ENCODE measurements at places on chromosomes 1 and 21. TPM values are rescaled to one million over a fixed set of nuclear protein-coding genes. Genes with fewer than 3 reads are reported as not detected.

Gene SLC2A5
- total RNA-seq: 5.7 TPM

Gene FAAH
- total RNA-seq: 13.9 TPM

- no peak for DNase-seq
Observed at GRCh38 chr1:239123260-239123659, 263.1 kb upstream of the CHRM3 start.

Gene ASAP3
- total RNA-seq: 39.0 TPM

DNA sequence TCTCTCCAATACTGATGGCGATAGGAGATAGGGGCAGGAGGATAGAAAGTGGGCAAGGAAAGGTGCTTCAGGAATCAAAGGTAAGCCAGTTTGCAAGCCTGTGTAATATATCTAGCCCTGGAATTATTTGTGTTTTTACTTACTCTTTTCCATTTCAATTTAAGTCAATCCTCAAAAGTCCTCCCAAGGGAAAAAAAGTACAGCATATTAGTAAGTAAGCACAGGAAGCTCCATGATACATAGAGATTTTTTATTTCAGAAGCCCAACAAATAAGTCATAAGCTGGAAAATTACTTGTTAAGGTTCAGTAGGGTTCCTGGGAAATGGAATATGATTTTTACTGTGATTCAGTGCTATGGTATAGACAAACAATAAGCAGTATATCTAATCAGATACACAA is 337.7 kb upstream of the DUSP10 start:
- no peak for DNase-seq

- no peak for DNase-seq
Observed at GRCh38 chr1:109573785-109574184, 25.4 kb downstream of the GNAI3 start.

Gene MTARC2
- 6.3 TPM for total RNA-seq

- no peak for DNase-seq
Observed at GRCh38 chr1:244349103-244349531, 102.6 kb downstream of the ADSS2 start.
